ENCODE measurements at places on chromosomes 3 and 15. TPM values are rescaled to one million over a fixed set of nuclear protein-coding genes. Genes with fewer than 3 reads are reported as not detected.

The NDUFB5 gene
- total RNA-seq = 55.3 TPM

The MITF gene
- 7.9 TPM for total RNA-seq

The PP2D1 gene
- not detected for total RNA-seq

The CALML4 gene
- total RNA-seq = 11.1 TPM

The GOLGA8T gene
- total RNA-seq = 0.80 TPM

Measured in A549 treated with Mapracorat at 1 μM for 4 hours (cell line).